ENCODE measurements at places on chromosomes 11 and 22.
A peak's percentile ranks its signal among the peaks of the same experiment; 100 is the strongest.

DNA sequence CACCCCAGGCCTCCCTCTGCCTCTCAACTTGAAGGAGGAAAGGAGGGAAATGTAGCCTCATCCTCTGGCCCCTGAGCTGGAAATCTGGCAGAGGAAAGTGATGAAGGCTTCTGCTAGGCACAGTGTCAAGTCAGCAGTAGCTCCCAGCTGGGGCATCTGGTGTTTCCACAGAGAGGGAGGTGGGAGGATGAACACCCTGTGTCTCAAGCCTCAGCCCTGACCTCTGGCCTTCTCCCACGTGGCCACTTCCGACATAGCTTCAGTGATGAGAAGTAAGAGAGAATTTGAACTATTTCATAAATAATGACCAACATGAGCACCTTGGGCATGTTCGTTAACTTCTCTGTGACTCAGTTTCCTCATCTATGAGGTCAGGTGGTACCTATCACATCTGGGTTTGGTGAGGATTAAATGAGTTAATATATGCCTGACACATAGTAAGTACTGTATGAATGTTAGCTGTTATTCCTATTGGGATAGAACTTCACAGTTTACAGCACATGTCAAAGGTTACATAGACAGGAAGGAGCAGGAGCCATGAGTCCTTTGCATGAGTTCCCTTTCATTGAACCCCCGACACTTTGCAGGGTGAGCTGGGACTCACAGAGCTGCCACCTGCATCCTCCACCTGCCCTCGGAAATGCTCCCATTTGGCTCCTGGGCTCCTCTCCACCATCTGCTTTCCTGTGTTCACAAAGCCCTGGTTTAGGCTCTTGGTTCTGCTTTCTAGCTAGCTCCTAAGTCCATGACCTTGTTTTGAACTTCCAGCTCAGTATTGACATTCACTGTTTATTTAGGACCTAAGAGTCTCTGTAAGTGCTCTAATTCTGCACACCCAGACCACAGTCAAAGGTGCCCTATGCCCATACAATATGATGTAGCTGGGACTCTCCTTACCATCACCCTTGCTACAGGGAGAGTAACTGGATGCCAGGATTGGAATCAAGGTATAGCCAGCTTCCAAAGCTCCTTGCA, 61.7 kb downstream of the CSNK2A3 start:
- DNase-seq: no peak

- no peak for DNase-seq
Measured at GRCh38 chr11:103295704-103296103, 186.5 kb downstream of the DYNC2H1 start.

GRCh38 chr11:69361048-69361447, 67.1 kb downstream of the MYEOV start:
- no peak for DNase-seq

- no peak for DNase-seq
Measured at GRCh38 chr22:20026996-20027601, 6.2 kb downstream of the TANGO2 start.

GRCh38 chr22:17806437-17806836, 32.2 kb upstream of the BID start:
- DNase-seq: no peak

- DNase-seq: no peak
Measured at GRCh38 chr11:121341609-121342008, 49.0 kb downstream of the SC5D start.

DNA sequence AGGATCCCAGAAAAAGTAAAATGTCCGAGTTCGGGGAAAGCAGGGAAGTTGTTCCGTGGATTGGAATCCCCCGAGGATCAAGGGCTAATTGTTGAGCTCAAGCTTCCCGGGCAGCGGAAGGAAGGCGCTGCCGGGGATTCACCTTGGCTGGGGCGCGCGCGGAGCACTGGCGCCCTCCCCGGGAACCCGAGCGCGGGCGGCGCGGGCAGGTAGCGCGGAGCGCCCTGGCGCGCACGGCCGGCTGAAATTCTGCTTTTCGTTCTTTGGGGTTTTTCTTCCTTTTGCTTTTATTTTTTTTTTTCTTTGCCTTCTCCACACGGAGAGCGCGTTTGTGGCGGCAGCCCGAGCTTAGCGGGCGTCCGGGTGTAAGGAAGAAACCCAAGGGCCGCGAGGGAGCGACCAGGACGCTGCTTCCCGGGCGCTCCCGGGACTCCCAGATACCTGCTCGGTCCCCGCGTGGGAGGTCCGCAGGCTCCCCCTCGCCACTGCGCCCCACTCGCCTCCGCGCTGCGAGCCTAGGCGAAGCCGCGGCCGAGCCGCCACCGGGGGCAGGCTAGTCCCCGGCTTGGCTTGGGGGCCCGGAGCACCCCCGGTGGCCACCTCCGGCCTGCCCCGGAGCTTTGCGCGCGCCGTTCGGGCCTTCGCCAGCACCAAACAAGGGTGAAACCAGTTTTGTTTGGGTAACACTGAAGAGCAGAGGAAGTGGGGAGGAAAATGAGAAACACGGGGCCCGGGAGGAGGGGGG, 4.8 kb upstream of the IGF2 start:
- DNase-seq: no peak

DNA sequence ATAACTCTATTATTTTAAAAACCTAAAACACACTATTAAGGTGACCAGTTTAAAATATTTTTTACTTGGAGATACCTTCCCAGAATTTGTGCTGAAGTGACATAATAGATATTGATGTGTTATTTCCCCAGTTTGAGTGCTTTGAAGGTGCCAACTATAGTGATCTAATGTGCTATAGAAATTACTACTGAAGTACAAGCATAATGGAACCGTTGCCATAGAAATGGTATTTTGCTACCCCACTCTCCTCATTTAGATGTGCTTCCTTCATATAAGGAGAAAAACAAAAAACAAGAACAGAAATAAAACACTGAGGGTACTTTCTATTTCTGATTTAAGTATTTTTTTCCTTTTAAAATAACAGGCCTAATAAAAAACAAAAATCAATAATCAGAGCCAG, 19.2 kb downstream of the DDI1 start:
- no peak for DNase-seq

GRCh38 chr11:12449961-12450715, 72.8 kb downstream of the PARVA start:
- DNase-seq: no peak

GRCh38 chr11:47289856-47290255, 19.9 kb downstream of the MADD start:
- no peak for DNase-seq

- peak; percentile 61 for DNase-seq
Measured at GRCh38 chr11:117582433-117582832, 214.6 kb downstream of the DSCAML1 start.

DNA sequence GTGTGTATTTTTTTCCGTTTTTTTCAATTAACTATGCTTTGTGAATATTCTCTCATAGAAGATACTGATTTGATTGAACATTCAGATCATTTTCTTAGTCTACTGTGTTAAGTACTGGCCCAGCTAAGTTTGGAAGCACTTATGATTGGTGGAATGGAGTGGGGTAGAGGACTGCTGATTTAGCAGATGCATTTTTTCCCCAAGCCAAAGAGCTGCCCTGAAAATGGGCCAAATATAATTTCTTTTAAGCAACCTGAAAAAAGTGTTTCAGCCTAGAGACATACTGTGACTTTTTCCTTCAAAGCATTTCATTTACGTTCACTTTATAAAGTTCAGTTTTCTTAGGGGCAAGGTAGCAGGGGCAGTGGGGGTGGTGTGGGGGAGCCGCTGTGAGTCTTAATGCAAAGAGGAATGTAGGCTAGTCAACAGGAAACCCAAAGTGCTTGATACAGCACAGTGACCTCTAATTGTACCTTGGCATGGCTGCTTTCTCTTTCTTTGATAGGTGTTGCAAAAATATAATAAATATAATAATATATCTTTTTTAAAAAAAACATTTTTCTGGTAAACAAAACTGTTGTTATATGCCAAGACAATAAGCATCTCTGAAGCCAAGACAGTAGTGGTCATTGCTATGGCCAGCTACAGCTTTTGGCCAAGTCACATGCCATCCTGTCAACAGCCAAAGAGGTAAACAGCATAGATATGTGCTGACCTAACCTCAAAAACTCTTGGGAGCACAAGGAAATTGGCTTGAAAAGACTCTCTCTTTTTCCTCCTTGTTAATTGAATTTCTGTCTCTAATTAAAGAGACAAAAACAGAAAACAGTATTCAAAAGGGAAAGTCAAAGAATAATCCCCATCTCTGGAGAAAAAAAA, 58.8 kb downstream of the LIF start:
- DNase-seq: no peak

- DNase-seq: peak; percentile 51
Measured at GRCh38 chr11:10480026-10480425, 25.0 kb downstream of the AMPD3 start.

- no peak for DNase-seq
Measured at GRCh38 chr11:123052901-123053721, 8.8 kb downstream of the HSPA8 start.

DNA sequence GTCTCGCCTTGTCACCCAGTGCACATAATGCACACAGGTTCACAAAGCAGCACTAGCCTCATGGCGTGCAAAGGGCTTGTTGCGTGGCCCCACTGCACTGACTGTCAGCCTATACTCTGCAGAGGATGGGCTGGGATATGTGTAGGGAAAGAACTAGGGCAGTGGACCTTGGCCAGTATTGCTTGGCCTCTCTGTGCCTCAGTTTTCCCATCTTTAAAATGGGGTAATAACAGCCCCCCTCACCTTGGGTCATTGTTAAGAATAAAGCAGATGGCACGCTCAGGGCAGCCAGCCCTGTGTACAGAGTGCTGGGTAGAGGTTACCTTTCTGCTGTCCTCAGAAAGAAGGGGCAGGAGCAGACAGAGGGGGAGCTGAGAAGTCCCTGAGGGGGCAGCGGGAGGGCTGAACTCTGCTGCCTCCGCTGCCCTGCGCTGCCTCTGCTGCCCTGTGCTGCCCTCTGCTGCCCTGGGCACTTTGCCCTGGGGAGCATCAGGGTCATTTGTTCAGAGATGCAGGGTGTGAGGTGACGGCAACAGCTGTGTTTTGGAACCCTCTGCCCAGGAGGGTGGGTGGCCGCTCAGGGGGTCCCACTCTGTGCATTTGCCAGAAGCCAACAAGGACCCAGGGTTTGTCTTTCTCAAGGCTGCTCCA, 71.2 kb downstream of the CACNA1I start:
- DNase-seq: no peak

- no peak for DNase-seq
Measured at GRCh38 chr11:23406131-23406819, 546.0 kb upstream of the CCDC179 start.

DNA sequence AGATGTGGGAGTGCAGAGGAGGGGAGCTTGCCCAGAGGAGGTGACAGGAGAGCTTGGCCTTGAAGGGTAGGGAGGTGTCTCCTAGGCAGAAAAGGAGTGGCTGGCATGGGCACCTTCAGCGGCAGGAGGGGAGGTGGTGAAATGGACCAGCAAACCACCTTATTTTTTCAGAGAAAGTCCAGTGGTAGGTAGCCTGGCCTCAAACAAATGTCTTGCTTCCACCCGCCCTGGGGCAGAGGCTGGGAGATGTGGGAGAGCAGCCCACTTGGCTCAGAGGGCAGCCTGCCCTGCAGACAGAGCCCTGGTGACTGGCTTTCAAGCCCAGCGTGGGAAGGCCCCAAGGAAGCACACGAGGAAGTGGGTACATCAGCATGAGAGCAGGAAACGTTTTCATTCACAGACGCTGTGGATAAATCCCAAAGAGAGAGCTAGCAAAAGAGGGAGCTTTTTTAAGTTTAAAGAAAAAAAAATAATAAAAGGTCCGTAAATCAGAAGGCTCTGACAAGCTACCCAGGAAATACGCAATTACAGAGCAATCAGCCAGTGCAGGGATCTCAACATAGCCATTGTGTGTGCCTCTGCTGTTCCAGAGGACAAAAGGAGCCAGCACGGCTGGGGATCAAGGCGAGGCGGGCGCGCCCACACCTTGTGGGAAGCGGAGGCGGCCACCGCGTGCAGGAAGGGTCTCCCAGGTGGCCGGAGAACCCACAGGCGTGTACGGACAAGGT, 238.7 kb upstream of the PLET1 start:
- DNase-seq: no peak

- peak; percentile 15 for DNase-seq
Measured at GRCh38 chr11:31301549-31302510, 67.7 kb downstream of the DCDC1 start.

GRCh38 chr11:61109671-61110070, 7.4 kb downstream of the CD5 start:
- no peak for DNase-seq

GRCh38 chr22:24536089-24536488, 18.8 kb downstream of the GUCD1 start:
- no peak for DNase-seq

DNA sequence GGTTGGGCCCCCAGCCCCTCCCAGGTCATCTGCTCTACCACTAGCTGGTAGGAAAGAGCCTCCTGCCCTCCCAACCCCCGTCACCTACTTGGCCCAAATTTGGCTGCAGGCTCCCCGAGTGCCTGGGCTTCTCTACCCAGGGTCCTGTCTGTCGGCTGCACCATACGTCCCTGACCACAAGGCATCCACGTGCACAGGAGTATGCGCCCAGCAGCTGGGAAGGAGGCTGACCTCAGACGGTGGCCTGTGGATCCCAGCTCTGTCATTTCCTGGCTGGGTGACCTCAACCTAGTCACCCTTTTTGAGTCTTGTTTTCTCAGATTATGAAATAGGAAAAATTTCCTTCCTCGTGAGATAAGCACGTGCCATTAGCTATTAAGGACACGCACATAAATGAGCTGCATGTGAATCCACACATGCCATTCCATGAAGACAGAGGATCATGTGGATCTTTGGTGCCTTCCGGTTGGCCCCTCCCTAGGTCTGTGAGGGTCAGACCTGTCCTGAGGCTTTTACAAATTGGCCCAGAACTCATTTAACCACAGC, 13.7 kb downstream of the CYB561A3 start:
- no peak for DNase-seq

GRCh38 chr11:35084817-35085440, 54.0 kb upstream of the CD44 start:
- no peak for DNase-seq

DNA sequence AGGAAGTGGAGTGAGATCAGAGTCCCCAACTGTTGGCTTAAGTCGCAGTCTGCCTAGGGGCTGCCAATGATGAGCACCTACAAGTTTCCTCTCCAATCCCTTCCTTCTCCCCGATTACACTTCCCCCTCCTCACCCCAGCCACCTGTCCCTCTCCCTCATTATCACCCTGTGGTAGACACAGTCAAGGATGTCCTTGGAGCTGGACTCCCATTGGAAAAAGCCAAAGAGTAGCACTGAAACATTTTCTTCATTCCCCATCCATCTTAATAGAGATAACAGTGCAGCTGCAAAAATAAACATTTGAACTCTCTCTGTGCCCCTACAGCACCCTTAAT, 146.2 kb downstream of the DBX1 start:
- DNase-seq: no peak

DNA sequence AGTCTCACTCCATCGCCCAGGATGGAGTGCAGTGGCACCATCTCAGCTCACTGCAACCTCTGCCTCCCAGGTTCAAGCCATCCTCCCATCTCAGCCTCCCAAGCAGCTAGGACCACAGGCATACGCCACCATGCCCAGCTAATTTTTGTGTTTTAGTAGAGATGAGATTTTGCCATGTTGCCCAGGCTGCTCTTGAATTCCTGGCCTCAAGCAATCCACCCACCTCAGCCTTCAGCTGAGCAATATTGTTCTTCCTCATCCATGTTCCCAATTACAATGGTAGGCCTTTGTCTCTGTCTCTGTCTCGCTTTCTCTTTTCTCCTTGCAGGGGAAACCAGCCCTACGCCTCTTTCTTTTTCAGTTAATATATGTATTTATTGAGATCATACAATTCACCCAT, 10.3 kb downstream of the HSPA8 start:
- no peak for DNase-seq

GRCh38 chr11:127627204-127627603, 626.6 kb upstream of the KIRREL3 start:
- no peak for DNase-seq

- DNase-seq: no peak
Measured at GRCh38 chr11:115656669-115657068, 152.5 kb upstream of the CADM1 start.

Data from NCI-H446 (cell line).